ENCODE measurements at places on chromosomes 2 and 18.
A peak's percentile ranks its signal among the peaks of the same experiment; 100 is the strongest.

DNA sequence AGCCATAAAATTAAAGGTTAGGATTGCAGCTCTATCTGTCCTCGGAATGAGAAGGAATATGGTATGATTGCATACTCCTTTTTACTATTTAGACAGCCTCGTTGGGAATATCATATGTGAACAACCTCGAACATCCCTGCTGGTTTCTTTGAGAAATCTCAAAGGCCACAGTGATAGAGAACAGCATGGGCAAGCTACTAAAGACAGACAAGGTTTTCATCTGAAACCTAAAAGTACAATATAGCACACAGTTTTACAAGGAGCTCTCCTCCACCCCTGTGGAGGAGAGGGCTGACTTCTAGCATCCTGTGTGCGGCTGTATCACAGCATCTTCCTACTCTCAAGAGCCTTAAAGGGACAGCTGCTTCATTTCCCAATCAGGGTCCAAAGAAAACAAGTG, 104.3 kb downstream of the VWC2L start:
- no peak for DNase-seq

DNA sequence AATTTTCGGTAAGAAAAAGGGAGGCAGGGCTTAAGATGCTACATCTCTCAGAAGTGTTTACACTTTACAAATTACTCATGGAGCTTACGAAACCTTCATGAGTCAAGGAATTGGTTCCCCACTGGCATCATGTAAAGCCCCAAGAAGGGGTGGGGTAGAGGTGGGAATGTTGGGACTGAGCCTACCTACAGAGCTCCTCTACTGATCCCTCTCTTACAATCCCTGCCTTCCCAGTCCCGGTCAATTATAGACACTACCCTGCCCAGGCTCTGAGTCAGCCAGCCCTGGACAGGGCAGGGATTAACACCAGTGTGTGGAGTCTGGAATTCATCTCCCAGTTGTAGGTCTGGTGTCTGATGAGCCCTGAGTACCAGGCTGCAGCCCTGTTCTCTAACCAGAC, 248.9 kb downstream of the PAX3 start:
- peak; percentile 94 for DNase-seq

- no peak for DNase-seq
Measured at GRCh38 chr18:8805552-8805951, 100.2 kb downstream of the MTCL1 start.

- DNase-seq, result no peak
Measured at GRCh38 chr2:104858006-104858978, 4.4 kb downstream of the POU3F3 start.

- no peak for DNase-seq
Measured at GRCh38 chr2:230788554-230789175, 76.0 kb downstream of the CAB39 start.

DNA sequence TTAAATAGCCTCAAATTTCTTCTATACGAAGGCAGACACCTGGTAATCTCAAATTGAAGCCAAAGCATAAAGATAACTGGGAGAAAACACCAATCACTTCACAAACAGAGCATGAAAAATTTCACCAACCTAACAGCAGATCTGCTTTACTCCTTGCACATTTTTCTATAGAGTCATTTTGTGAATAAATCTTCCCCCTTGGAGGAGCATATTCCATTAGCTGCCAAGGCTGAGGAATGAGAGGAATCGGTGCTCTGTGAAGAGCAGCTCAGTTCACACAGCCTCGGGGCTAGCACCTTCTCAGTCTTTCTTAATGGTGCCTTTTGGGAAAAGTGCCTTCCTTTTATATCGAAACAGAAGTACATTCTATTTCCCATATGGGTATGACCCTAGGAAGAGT, 1313.7 kb upstream of the NRXN1 start:
- no peak for DNase-seq
